SK-N-SH treated with all-trans-retinoic acid at 6 μM for 48 hours (cell line): ENCODE measurements at places on chromosomes 13 and 19.

GRCh38 chr19:46251416-46251815 lies 21.9 kb downstream of the IGFL1 start:
- ATAC-seq: no peak

- peak; percentile 97 for ATAC-seq
Measured at GRCh38 chr13:42969565-42970172, 22.4 kb downstream of the EPSTI1 start.

- ATAC-seq: no peak
Measured at GRCh38 chr13:27821566-27821965, 29.3 kb downstream of the GSX1 start.

- ATAC-seq: no peak
Measured at GRCh38 chr13:50244355-50244712, 229.1 kb downstream of the KCNRG start.

DNA sequence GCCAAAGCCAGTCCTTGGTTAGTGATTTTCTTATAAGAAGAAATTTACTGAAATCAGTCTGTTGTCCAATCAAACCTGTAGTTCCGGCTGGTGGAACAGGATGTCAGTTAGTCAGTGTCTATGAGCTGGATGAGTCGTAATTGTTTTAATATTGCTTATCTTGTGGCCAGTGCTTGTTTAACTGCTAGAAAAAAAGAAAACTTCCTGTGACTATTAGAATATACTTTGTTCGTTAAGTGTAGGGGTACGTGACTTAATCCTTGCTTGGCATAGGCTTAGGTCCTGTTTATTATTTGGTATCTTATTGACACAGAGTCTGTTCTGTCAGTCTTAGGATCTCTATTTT lies 1484.8 kb upstream of the MIR17HG start:
- no peak for ATAC-seq

- no peak for ATAC-seq
Measured at GRCh38 chr19:15225760-15226159, 6.5 kb downstream of the EPHX3 start.

- peak; percentile 94 for ATAC-seq
Measured at GRCh38 chr13:43686557-43686956, 100.2 kb downstream of the ENOX1 start.

DNA sequence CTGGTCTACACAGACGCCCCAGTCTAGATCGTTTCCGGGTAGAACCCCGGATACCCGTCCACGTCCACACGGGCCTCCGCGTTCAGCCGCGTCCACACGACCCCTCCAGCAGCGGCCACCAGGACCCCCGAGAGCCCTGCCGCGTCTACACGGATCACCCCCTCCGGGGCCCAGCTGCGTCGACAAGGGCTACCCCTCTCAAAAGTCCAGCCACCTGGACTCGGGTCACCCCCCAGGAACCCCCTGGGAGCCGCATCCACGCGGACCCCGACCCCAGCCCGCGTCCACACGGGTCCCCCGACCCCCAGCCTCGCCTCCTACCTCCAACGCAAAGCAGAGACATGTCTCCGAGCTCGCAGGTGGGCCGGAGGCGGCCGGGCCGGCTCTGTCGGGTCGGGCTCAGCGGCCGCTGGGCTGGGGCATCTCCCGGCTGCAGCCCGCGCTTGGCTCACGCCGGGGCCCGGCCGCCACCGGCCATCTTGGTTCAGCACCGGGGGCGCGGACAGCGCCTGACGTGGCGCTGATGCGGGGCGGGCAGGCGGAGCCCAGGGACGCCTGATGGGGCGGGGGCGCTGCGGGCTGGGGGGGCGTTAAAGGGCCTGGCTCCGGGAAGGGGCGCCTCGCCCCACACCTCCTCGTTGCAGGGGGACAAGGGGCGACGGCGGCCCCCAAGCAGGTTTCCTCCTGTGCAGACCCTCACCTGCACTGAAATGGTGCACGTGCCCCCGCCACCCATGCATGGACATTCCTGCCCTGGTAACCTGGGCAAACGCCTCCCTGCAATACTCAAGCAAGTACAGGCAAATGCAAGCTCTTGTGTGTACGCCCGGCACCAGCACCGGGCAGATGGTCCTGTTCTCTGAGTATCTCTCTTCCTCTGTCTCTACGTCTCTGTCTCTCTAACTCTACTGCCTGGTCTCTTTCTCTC lies at the start of gene UNC13A:
Gene UNC13A, minus strand, starts transcription at position 498 of the 928 bp plus-strand sequence. Its CDS starts 155 bp downstream, at position 343.
- peak; percentile 94 for ATAC-seq

GRCh38 chr13:101639711-101640110 lies 187.2 kb downstream of the ITGBL1 start:
- ATAC-seq: peak; percentile 36

GRCh38 chr13:113187263-113187669 lies 21.2 kb downstream of the PCID2 start:
- peak; percentile 99 for ATAC-seq

DNA sequence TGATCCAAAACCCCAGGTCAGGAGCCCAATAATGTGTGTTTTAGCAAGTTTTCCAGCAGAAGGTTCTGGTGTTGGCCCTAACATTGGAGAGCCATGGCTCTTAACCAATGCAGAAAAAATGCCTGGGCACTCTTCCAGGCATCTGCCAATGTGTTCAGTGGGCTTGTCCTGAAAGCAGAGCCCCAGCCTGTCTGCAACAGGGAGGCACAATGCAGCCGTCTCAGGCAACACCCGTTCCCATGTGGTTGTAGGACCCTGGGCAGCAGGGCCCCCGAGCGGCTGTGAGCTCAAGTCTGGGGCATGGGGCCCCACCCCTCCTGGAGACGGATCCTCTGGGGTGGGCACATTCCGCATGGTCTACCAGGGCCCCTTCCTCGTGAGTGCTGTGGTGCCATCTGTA lies 58.1 kb upstream of the SIAH3 start:
- peak; percentile 31; the same call in 1 of the 3 replicates for ATAC-seq

- ATAC-seq: no peak
Measured at GRCh38 chr13:29190298-29190697, 370.2 kb downstream of the MTUS2 start.

GRCh38 chr19:55611983-55612645 lies 6.7 kb downstream of the ZNF865 start:
- no peak for ATAC-seq

- no peak for ATAC-seq
Measured at GRCh38 chr13:112725346-112726015, 35.6 kb downstream of the ATP11A start.

DNA sequence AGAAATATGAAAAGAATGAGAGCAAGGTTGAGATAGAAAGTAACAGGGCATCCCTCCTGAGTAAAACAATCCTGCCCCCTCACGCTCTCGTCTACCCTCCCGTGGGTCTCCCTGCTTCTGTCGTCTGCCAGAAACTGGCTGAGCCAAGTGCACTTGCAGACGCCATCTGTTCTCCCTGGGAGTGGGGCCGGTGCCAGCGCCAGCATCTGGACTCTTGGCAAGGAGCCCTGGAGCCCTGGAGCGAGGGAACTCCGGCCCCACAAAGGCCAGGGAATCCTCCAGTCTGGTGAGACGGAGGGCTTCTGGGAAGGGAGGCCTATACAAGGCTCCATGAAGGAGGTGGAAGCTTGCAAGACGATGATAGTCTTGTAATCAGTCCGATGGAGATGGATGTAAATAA lies 2.3 kb upstream of the TMEM91 start:
- peak; percentile 82 for ATAC-seq

DNA sequence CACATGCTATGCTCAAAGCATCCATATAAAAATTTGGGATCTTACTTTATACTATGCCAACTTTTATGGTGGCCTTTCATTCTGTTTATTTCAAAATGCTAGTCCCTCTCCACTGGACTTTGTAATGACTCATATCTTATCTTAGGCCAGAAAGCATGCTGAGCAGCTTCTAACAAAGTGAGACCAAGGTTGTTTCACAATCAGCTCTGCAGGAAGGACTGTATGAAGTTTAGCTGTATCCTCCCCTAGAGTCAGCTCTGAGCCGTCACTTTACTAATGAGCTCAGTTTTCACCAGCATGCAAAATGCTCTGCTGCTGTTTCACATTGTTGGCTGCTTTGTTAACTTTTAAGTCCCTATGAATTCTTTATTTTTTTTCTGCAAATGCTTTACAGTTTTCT lies 1608.8 kb downstream of the OLFM4 start:
- no peak for ATAC-seq

GRCh38 chr19:41787055-41787454 lies 9.3 kb upstream of the CEACAM3 start:
- ATAC-seq: no peak
